ENCODE measurements at places on chromosomes 6 and 20.

- no peak for DNase-seq
These were observed 32.9 kb upstream of the UTRN start for GRCh38 chr6:144252259-144252658.

DNA sequence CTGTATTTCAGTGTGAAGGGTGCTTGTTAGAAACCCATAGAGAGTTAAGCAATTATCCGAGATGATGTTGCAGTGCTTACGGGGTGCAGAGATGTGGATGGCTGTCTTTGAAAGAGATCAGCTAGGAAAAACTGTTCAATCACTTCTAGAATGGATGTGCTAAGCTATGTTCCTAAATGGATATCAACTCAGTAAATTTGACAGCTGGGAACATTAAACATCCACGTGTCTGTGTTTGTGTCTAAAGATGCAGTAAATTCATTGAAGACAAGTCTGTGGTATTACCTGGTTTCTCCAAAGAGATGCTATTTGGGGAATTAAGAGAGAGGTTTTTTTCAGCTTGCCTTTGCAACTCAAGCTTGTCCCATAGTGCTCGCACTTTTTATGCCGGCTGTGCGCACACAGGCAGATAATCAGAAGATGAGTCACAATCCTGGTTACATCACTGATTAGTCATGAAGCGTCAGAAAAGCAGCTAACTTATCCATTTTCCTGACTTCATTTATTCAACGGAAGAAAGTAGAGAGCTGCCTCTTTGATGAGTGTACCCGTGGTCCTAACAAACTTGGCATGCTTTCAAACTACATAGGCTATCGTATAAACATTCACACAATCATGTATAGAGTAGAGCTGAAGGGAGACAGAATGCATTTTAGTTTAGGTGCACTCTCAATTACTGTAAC is 691.7 kb upstream of the SLC35B3 start:
- DNase-seq = no peak

GRCh38 chr6:37607944-37608343 is 89.7 kb downstream of the MDGA1 start:
- no peak for DNase-seq

DNA sequence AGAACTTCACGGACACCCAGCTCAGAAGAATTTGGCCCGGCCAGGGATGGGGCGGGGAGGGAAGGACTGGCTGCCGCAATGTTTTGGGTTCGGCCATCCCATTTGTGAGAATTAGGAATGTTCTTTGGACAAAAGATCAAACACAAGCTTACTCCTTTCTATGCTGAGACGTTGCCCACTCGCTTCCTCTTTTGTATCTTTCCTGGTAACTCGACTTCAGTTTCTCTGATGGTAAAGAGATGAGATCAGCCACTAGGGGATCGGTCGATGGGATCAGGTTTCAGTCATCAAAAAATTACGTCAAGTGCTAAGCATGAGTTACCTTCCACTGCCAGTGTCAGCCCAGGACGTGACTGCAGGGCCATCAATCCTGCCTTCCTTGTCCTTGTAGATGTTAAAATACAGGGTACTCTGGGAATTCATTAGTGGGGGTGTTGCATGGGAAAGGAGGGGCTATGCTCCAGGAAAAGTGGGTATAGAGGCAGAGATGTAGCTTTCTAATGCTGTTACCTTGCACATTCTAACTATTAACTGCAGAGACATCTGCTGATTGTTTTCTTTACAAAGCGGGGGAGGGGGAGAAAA is 190.2 kb downstream of the TSHZ2 start:
- DNase-seq = no peak
